CD8-positive, alpha-beta T cell (primary cell): ENCODE measurements at places on chromosomes 2 and 18. TPM values are rescaled to one million over a fixed set of nuclear protein-coding genes. Genes with fewer than 3 reads are reported as not detected.

Gene CHRNG
- not detected for total RNA-seq

Gene RBKS
- 5.9 TPM for total RNA-seq

Gene PARD3B
- 0.92 TPM for total RNA-seq

Gene SOX11
- total RNA-seq: not detected
